ENCODE measurements at places on chromosomes 3 and 15. TPM values are rescaled to one million over a fixed set of nuclear protein-coding genes. Genes with fewer than 3 reads are reported as not detected.

ATXN7 gene
- total RNA-seq, result 19.8 TPM

NEK10 gene
- 1.4 TPM for total RNA-seq

MYZAP gene
- 9.9 TPM for total RNA-seq

MKRN3 gene
- total RNA-seq, result not detected

ERC2 gene
- total RNA-seq, result 6.1 TPM

ALDH1L1 gene
- total RNA-seq, result 10.2 TPM

GOLGA6L4 gene
- total RNA-seq, result 5.5 TPM

ARGFX gene
- not detected for total RNA-seq

ITGA11 gene
- 0.92 TPM for total RNA-seq

CSPG4 gene
- total RNA-seq, result 0.19 TPM

C3orf20 gene
- total RNA-seq, result 0.24 TPM

GPR15 gene
- not detected for total RNA-seq

FAM43A gene
- 13.9 TPM for total RNA-seq

SCN11A gene
- 1.4 TPM for total RNA-seq

DLEC1 gene
- total RNA-seq, result 3.2 TPM

GOLGA8Q gene
- total RNA-seq, result not detected

ALS2CL gene
- 31.7 TPM for total RNA-seq

AP3B2 gene
- 8.0 TPM for total RNA-seq

TNK2 gene
- total RNA-seq, result 21.6 TPM

DGKG gene
- 11.6 TPM for total RNA-seq

RTP3 gene
- not detected for total RNA-seq

SLC6A1 gene
- total RNA-seq, result 0.43 TPM

WWTR1 gene
- total RNA-seq, result 45.4 TPM

CACNA2D2 gene
- total RNA-seq, result 7.8 TPM

OR5K2 gene
- total RNA-seq, result not detected

ADGRG7 gene
- 2.8 TPM for total RNA-seq

ZNF619 gene
- total RNA-seq, result 7.9 TPM

TRANK1 gene
- 8.6 TPM for total RNA-seq

PLD1 gene
- 44.6 TPM for total RNA-seq

GOLGA8N gene
- total RNA-seq, result 3.9 TPM

MYRIP gene
- 0.53 TPM for total RNA-seq

NANOGP8 gene
- total RNA-seq, result not detected

AMOTL2 gene
- 122 TPM for total RNA-seq

CLRN1 gene
- not detected for total RNA-seq

CORO2B gene
- 3.9 TPM for total RNA-seq

NRROS gene
- 0.68 TPM for total RNA-seq

FANCD2 gene
- total RNA-seq, result 17.7 TPM

HAUS2 gene
- total RNA-seq, result 17.3 TPM

SLC2A2 gene
- total RNA-seq, result 1.9 TPM

PLSCR2 gene
- total RNA-seq, result not detected

NMNAT3 gene
- total RNA-seq, result 7.1 TPM

STRA6 gene
- total RNA-seq, result 158 TPM

GOLGA8M gene
- 0.43 TPM for total RNA-seq

All from type B pancreatic cell (in vitro differentiated cells).